Airway epithelial cell (primary cell): ENCODE measurements at places on chromosomes 12 and 14. TPM values are rescaled to one million over a fixed set of nuclear protein-coding genes. Genes with fewer than 3 reads are reported as not detected.

Gene A2M
- not detected in 2 replicates for total RNA-seq

Gene PLEKHD1
- not detected in 2 replicates for total RNA-seq

Gene TDP1
- total RNA-seq, result 22.9 and 31.6 TPM in 2 replicates

Gene TAS2R13
- total RNA-seq, result 0.14 TPM in 1 of 2 replicates, not detected in the other

Gene SPIC
- not detected in 2 replicates for total RNA-seq
